NCI-H187 (cell line): ENCODE measurements at places on chromosomes 5 and 9.

DNA sequence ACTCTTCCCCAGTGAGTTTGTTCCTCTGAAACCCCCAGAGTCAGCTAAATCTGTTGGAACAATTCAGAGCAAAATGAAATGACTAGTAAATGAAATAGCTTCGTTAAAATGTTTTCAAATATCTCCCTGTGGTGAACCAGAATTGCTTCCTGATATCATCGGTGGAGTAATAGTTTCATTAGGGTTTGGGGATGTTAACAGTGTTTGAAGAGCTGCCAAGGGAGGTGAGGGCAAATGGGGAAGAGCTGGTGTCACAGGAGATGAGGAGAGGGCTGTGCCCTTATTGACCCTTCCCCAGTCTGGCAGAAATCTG, 4.3 kb upstream of the C7 start:
- no peak for DNase-seq

GRCh38 chr5:83555263-83555662, 83.7 kb downstream of the VCAN start:
- DNase-seq, result no peak

GRCh38 chr9:3794635-3795034, 268.8 kb upstream of the RFX3 start:
- DNase-seq, result no peak

- DNase-seq, result no peak
Observed at GRCh38 chr9:5515261-5515650, 4.9 kb downstream of the PDCD1LG2 start.

DNA sequence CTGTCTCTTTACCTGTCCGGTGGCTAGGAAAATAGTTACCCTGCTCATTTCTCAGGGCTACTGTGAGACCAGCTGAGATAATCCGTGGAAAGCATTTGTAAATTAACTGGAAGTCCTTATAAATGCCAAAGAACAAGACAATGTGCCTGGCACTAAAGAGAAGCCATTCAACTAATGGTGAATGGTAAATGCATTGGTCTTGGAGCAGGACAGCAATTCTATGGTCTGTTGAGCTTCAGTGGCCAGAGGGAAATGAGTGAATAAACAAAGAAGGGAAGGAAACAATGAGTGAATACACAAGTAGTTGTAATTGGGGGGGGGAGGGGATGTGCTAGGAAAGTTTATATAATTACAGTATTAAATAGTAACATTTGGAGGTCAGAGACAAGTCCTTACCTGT, 353.6 kb downstream of the SEMA5A start:
- no peak for DNase-seq

GRCh38 chr9:93645921-93646639, 69.7 kb downstream of the PHF2 start:
- DNase-seq, result no peak

- no peak for DNase-seq
Observed at GRCh38 chr9:85414390-85414789, 327.4 kb downstream of the AGTPBP1 start.

DNA sequence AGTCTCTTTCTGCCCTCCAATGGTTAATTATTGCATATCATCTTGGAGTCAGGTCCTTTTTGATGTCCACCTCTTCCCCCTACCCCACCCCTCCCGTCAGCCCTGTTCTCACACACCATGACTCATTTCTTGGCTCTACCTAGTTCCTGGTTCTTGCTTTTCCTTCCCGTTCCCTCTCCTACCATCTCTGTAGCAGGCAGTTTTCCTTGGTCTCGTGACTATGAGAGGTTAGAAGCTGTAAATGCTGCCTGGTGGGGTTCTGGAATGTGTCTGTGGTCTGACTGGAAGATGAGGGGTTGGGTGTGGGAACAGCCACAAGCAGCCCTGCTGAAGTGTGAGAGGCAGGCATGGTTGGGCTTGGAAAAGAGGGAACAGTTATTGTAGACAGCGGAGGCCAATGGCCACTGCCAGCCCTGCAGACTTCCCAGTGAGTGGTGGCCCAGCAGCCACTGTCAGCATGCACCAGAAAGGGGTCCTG, 18.2 kb downstream of the SLC22A5 start:
- DNase-seq, result no peak

DNA sequence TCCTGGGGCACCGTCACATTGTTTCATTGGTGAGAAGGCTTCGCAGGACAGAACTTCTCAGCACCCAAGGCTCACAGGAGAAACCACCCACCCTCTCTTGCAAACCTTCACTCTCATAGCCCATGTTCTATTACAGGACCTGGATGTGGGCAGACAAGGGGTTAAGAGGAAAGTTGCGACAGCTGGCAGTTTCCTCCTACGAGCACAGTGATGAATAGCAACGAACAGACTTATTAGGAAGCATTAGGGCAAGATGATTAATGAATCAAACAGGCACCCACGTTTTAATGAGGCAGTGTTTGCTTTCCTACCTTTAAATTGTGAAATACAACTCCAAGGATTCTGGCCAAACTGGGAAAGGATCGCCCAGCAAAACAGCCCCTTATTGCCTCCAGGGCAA, 339.3 kb downstream of the DRD1 start:
- no peak for DNase-seq

GRCh38 chr5:92889140-92889539, 691.9 kb downstream of the NR2F1-AS1 start:
- no peak for DNase-seq

DNA sequence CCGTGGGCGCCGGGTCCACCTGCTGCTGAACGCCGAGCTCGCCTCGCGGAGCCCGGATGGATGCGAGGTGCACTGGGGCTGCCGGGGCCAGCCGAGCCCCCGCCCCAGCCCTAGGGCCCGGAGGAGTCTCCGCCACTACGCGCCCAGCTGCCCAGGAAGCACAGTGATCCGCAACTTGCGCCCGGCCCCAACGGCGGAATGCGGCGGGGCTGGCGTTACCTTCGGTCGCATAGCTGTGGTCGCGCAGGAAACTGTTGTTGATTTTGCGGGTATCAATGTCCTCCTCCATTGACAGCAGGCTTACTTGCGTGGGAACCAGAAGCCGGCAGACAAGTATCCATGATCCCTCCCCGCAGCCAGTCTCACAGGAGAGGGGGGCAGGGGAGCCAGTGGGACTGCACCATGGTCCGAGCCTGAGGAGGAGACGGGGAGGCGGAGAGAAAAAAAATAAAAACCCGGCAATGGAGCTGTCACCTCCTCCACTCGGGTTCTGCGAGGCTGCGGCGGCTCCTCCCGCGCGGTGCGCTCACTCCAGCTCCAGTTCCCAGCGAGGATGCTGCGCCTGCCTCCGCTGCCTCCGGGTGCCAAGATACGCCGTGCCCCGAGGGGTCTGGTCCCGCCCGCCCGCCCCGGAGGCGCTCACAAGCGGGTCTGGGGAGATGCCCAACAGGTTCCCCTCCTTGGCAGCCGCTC, 628 bp downstream of the PPP2R2B start:
- DNase-seq, result no peak

DNA sequence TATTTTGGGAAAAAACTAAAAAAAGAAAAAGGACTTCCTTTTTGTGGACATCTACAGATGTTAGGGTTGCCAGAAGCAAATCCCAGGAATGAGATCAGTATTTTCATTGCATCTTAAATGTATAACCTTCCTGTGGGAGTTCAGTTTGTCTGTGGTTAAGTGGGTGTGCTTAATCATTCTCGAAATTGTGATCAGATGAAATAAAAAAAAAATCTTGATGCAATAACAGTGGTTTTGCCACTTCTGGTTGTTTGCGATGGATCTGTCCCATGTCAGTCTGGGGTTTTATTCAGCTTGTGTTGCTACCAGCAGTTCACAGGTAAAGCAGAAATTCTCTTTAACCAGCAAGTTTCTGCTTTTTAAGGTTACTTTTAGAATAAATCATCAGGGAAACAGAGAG, 179.0 kb downstream of the MAN2A1 start:
- DNase-seq, result no peak

DNA sequence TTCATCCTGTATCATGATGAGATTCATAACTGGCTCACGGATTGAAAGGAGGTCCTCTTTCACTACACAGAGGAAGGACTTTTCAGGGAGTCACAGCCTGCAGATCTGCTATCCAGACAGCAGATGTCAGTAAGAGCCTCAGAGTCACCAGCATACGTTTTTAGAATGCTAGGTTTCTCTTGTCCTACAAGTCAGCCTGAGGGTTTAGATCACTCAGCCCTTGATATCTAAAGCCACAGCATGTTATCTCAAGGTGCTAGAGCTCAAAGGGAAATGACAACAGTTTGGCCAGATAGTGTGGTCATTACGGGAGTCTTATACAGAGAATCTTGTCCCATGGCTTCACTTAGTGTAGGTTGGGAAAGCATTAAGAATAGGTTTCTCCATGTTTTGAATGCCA, 30.9 kb upstream of the SLC46A2 start:
- no peak for DNase-seq

DNA sequence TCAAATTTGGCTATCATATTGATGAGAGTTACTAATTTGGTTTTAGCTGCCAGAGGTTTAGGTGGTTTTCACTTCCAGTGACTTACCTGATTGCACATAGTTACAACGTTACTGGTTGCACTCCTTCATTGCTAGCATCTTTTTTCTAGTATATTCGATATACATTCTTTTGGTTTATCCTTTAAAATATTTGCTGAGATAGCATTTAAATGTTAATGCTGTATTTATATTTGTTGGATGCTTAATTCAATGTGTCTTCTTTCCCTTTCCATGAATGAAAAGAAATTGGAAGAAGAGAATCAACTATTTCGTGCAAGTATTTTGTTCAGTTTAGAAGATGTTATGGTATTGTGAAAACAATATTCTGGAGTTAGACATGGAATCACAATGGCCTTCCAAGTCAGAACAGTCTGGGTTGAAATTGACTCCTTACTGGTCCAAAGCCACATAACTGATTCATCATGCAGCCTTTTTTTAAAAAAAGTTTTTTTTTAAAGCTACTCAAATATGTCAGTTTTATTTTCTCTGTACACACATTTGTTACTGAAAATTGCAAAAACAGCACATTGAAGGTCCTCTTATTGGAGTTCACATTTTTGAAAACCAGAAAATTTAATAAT, 2.2 kb downstream of the SPIN1 start:
- no peak for DNase-seq

GRCh38 chr9:69655065-69655464, 17.1 kb downstream of the APBA1 start:
- no peak for DNase-seq

GRCh38 chr5:97417986-97418385, 234.9 kb upstream of the RIOK2 start:
- no peak for DNase-seq

DNA sequence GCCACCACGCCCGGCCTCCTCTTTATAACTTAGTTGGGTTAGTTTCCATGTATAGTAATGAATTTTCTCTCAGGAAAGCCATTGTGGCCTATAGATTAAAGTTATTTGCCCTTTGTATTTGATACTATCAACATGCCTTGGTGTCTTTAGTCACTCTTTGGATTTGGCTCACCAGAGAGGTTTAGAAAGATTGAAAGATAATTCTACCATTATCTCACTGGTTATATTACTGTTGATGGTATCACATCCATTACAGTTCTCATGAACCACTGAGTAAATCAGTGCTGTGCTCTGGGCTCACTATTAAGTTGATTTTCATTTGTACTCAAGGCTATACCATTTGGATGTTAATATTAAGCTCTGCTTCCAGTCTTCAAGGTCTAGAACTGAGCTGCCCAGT, 87.0 kb downstream of the ZSWIM6 start:
- no peak for DNase-seq

GRCh38 chr5:80103371-80103770, 68.2 kb downstream of the THBS4 start:
- no peak for DNase-seq

GRCh38 chr5:94254214-94254613, 364.2 kb downstream of the KIAA0825 start:
- no peak for DNase-seq

GRCh38 chr9:94908011-94908563, 181.6 kb downstream of the AOPEP start:
- no peak for DNase-seq

DNA sequence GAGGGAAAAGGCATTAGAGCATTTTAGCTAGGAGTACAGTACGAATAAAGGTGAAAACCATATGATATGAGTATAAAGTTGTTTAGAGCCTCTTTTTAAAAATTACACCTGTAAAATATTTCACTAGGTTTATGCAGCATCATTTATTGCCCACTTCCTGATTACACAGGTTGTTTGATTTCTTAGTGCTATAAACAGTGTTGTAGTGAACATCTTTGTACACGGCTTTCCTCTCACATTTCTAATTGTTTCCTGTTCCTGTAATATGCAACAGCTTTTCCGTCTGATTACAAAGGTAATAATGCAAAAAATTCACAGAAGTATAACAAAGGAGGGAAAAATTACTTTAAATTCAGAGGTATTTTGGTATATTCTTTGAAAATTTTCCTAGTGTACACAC, 13.0 kb downstream of the STOM start:
- DNase-seq, result no peak

DNA sequence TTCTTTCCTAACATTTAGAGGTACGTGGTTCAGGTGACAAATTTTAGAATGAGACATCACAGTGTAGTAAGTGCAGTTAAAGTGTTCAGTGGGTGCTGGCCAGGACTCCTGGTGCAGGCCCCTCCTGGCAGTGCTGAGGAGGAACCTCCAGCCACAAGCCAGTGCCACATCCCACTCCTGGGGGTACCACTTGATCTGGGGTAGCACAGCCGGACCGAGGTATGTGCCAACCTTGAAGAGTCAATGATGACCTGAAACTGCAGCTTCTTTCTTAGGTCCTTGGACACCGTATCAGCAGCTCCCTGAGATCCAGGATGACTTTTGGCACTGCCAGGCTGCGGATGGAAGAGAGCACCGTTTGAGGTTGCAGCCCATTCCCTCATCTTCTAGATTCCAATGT, 310.4 kb upstream of the IRX4 start:
- DNase-seq, result no peak

DNA sequence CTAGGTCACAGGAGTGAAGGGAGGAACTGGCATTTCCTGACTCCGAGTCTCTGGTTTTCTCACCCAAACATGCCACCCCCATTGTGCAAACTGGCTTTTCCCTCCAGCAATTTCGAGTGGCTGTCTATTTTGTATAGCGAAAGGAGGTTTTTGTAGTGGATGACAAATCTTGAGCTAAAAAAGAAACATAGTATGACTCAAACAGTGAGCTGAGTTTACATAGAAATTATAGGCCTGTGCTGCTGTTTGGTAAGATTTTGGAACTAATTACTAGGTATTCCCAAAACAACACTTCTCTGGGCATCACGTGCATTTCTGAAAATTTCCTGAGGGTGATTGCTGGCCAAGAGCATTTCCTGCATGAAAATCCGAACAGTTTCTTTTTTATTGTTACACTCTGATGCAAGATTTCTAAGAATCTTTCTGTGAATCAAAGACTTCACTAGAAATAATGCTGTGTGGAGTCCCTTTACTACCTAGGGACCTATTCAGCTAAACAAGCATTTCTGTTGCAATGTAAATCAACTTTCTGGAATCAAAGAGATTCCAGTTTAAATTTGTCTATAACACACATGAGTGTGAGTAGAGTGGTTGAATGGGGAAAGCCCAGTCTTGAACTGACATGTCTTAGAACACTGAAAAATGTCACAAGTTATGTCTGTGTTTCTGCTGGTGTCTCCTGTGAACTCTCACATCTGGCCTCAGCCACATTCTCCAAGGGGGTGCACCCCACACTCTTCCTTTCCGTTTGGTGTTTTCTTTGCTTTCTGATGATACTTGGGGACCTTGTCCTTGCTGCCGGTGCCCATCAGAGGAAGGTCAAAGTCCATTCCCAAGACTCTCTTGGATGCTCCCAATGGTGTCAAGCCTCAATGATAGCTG, 33.3 kb upstream of the DAPK1 start:
- DNase-seq, result no peak

- DNase-seq, result no peak
Observed at GRCh38 chr5:107435061-107435460, 235.7 kb downstream of the EFNA5 start.

- no peak for DNase-seq
Observed at GRCh38 chr5:58620336-58620735, 37.5 kb downstream of the RAB3C start.

GRCh38 chr5:174724484-174725260, at the start of gene MSX2:
Gene MSX2, plus strand, starts transcription at chr5:174724582. Its CDS starts 78 bp downstream, at chr5:174724660.
- DNase-seq, result no peak
